NCI-H1048 (cell line): ENCODE measurements at places on chromosomes 7 and 10.

DNA sequence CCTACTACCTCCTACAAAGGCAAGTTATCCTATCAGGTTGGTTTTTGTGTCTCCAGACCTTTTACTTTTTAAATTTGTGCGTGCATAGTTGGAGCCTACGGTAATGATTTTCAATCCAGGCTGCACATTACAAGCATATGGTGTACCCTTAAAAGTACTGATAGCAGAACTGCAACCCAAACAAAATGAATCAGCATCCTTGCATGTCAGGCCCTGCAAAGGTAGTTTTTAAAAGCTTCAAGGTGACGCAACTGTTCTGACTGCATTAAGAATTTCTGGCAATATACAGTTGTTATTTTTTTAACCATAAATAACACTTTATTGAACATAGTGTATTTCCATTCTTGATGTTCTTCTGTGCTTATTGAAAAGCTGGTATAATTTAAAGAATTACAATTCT is 28.9 kb downstream of the GNAT3 start:
- no peak for DNase-seq

DNA sequence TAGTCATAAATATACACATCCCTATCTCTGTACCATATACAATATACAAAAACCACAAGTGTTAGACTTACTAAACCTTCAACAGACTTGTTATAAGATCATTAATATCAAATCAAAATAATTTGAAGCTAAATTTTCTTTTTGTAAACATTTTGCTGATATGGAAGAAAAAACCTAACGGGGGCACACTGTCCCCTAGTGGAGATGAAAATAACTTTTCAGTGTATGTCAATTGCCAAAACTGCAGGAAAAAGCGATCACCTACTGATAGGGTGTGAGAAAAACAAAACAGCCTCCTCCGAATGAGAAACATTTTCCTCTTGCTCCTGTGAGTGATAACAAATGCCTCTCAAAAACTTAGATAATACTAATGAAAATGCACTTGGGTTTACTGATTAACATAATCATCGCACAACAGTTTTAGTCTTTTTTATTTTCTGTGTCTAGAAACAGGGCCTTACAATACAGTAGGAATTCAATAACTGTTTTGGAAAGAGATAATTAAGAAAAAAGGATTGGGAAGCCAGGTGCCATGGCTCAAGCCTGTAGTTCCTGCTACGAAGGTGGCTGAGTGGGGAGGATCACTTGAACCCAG is 322.7 kb downstream of the CRPPA start:
- DNase-seq = no peak

DNA sequence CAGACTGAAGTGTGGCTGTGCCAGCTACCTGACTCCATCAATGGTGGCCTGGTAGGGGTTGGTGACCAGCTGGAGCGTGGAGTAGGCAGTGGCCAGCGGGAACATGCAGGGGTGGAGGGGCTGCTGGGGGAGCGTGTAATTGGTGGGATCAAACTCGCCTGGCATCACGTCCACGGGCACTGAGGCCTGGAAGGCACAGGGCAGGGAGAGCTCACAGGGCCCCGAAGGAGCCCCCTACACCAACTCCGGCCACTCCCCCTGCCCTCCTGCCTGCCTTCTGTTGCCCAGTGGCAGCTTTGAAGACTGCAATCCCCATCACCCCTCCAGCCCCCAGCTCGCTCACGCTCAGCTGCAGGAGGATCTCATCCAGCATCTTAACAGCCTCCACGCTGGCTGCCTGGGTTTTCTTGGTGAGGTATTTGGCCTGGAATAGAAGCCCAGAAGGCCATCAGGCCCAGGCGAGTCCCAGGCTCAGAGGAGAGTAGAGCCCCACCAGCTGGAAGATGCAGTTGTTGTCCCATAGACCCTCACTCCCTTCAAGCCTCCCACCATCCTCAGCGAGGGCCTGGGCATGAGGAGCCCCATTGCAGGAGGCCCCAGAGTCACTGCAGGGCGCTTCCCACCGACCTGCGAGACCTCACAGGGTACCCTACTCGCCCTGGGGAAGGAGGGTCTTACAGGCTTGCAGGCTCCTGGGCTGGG is 7.1 kb downstream of the POLD2 start:
- no peak for DNase-seq

DNA sequence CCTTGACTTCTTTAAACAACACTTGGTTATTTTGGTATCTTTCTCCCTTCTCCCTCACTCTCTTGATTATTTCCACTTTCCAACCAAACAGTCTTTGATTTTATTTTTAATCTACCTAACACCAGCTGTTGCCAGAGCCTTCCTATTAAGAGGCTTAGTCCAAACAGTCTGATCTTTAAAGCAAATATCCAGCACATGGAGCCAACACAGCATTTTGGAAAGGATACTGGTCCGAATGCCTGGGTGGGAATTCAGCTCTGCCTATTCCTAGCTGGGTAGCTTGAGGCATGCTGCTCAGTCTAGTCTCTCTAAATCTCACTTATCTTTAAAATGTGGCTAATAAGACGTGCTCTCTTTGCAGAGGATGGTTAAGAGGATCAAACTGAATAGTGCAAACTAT is 129.3 kb downstream of the NRCAM start:
- no peak for DNase-seq

GRCh38 chr7:140263277-140263676 is 86.5 kb upstream of the KDM7A start:
- no peak for DNase-seq

DNA sequence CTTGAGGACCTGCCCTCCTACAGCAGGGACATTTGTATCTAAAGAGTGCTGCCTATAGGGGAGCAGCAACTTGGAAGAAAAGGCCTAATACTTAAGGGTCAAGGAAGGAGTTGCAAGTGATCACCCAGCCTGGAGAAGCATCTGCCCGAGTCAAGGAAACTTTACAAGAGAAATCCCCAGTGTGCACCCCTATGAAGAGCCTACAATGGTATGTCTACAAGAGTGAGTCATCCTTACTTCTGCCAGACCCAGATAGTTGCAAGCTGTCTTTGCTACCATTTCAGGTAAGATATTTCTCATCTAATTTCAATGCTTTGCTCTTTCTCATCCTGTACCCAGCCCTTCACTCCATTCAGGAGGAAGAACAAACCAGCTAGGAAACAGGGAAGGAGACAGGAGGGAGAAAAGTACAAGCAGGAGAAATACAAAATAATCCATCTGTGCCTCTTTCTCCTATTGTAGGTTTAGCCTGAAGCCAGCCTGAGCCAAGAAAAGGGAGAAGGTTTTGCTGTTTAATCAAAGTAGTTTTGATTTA is 34.4 kb upstream of the AGR3 start:
- no peak for DNase-seq
